ENCODE measurements at places on chromosomes 6 and 20. TPM values are rescaled to one million over a fixed set of nuclear protein-coding genes. Genes with fewer than 3 reads are reported as not detected.

- DNase-seq = no peak
These were observed 15.2 kb upstream of the PHACTR3 start for GRCh38 chr20:59589086-59589684.

- DNase-seq = no peak
These were observed 9.2 kb downstream of the CST3 start for GRCh38 chr20:23628402-23629016.

GRCh38 chr6:31113861-31114540, 599 bp upstream of the PSORS1C1 start:
- no peak for DNase-seq

The BCAS4 gene
- total RNA-seq = 0.50 TPM

DNA sequence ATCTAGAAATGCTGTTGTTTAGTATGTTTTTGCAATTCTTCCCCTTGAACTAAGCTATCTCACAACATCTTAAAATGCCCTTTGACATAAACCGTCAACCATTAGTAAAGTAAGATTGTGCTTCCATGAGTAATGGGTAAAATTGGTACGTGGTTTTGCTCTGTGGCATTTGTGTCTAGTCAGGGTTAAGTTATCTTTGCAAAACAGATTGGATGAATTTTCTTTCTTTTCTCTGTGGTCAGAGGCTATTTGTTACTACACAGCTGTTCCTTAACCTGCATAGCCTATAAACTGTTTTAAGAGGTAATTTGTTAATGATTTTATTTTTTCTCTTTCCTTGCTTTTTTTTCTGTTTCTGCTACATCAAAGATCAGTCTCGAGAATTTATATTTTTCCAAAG, 75.4 kb downstream of the RPP40 start:
- DNase-seq = no peak

DNA sequence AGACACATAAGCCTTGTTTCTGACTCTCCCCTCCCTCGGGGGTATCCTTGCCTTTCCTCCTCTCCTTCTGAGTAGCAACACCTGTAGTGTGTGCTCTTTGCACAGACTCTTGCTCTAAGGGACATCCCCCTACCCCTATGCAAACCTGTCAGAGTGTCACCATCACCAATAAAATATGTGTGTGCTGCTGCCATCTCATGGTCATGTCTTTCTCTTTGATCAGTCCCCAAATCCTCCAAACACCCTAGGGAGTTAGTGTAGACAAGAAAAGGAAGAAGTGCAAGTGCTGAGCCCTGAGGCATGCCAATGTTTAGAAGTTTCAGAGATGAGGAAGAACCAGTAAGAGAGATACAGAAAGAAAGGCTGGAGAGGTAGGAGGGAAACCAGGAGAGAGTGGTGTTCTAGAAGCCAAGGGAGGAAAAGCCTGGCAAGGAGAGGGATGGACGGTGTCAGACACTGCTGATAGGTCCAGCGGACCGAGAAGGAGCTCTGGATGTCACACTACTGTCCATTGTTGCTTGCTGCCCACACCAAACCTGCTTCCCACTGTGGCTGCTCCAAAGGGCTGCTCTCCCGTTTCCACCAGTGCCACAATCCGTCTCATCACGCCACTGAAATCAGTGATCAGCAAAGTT, 16.4 kb downstream of the TRMT6 start:
- no peak for DNase-seq

The SOX18 gene
- 3.1 TPM for total RNA-seq

The GHRH gene
- not detected for total RNA-seq

GRCh38 chr6:28368522-28368921, 18.8 kb downstream of the ZKSCAN3 start:
- DNase-seq = no peak

GRCh38 chr6:3631877-3632276, 119.6 kb downstream of the PXDC1 start:
- no peak for DNase-seq

The TFAP2B gene
- not detected for total RNA-seq

The BIRC7 gene
- not detected for total RNA-seq

DNA sequence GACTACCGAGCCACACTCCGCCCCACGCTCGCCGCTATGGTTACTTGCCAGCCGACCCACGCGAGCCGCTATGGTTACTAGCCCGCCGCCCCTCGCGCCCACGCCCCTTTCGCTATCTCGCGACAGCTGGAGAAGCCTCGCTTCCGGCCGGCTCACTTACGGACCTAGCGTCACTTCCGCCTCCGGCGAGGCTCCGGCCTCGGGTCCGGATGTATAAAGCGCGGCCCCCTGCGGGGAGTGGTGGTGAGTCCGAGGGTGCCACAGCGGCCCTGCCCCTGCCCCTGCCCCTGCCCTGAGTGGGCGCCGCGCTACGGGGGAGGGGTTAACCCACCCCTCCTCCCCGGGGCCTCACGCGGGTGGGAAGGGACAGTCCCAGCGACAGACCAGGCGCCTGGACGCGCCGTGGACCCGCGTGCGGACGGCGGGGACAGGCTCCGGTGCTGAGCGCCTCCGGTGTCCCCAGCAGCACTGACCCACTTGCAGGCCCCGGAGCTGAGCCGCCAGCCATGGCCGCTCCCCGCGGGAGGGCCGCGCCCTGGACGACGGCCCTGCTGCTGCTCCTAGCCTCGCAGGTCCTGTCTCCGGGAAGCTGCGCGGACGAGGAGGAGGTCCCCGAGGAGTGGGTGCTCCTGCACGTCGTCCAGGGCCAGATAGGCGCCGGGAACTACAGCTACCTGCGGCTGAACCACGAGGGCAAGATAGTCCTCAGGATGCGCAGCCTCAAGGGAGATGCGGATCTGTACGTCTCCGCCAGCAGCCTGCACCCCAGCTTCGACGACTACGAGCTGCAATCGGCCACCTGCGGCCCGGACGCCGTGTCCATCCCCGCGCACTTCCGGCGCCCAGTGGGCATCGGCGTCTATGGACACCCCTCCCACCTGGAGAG, at the start of the genes C6orf120 and WDR27:
C6orf120 (plus strand) TSS at position 173 of the 886 bp plus-strand sequence; CDS start at position 507, 334 bp downstream.
WDR27 (minus strand) TSS at position 76 of the 886 bp plus-strand sequence. CDS start 13,024 bp downstream, outside the sequence.
- DNase-seq = peak; percentile 95

DNA sequence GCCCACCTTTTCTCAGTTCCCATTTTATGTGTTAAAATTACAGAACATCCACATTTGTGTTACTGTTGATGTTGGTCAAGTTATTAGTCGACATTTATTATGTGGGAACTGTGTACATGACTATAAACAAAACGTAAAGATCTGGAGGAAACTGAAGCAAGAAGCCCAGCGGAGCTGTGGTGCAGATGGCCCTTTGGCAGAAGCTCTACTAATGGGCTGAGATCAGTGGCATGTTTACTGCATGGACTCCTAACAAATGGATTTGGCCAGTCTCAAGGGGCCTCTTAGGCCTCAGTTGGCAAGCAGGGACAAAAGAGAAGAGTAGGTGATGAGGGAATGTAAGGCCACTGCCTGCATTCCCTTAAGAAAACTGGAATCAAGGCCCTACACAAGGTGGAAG, 282.1 kb upstream of the TCF21 start:
- DNase-seq = no peak

DNA sequence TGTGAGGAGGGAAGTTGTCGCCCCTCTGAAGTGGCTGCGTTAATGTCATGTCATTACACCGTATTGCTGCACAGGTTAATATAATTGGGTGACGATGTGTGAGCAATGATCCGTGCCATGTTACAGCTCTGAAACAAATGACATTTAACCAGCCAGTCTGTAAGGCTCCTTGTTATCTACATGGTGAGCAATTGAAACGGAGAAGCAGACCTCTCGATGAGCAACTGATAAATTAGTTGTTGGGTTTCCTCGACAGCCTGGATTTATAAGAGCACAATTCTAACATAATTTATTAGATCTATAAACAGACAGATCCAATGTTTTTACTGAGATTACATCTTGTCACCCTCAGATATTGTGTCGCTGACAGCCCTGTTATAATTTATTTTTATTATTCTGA, 49.9 kb upstream of the MAFB start:
- DNase-seq = no peak

- DNase-seq = no peak
These were observed 92.1 kb downstream of the RIN2 start for GRCh38 chr20:19850198-19850533.

The RNF217 gene
- 3.8 TPM for total RNA-seq

The TPD52L1 gene
- total RNA-seq = 8.9 TPM

GRCh38 chr6:108800427-108800864, 47.8 kb upstream of the ARMC2 start:
- no peak for DNase-seq

The KHDRBS2 gene
- 1.1 TPM for total RNA-seq

DNA sequence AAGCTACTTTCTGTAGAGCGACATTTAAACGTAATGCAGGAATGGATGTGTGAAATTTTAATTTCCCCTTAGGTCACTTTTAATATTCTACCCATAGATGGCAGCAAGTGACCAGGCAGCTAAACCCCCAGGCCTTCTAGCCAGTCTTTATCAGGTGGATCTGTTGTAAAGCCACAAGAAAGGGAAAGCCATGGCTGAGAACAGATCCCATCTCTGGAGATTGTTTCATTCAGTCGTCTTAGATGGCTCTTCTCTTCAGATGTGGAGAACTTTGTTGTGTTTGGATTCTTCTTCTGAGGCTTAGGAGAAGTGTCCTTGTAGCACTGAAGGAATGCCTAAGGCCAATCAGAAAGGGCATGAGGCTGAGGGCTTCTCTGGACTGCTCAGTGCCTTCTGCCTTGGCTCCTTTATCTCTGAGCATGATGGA, 15.8 kb upstream of the RNF182 start:
- DNase-seq = no peak

DNA sequence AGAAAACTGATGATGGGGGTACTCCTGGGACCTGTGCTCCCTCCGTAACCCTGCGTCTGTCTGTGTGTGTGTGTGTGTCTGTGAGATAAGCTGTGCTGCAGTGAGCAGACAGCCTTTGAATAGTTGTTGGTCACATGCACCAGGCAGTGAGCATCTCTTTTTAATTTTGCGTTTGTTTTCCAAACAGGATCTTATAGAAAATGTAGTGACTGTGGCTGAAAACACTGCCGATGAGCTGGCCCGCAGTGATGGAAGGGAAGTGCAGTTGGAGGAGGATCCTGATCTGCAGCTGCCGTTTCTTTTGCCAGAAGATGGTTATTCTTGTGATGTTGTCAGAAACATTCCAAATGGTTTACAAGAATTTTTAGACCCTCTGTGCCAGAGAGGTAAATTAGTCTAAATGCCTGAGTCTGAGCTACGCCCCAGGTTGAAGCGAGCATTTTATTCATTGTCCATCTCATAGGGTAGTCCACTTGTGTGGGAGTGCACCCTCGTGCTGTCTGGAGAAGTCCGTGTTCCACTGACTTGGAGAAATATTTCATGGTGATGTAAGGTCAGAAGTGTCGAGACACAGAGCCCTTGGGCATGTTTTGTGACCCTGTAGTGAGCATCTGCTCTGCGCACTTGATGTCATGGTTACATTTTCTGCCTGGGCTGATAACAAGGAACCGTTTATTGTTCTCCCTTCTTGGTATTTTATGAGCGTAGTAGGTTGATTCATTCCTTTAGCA, 78.8 kb upstream of the KIF25 start:
- DNase-seq = no peak
